ENCODE measurements at places on chromosomes 16 and 17.
A peak's percentile ranks its signal among the peaks of the same experiment; 100 is the strongest.

DNA sequence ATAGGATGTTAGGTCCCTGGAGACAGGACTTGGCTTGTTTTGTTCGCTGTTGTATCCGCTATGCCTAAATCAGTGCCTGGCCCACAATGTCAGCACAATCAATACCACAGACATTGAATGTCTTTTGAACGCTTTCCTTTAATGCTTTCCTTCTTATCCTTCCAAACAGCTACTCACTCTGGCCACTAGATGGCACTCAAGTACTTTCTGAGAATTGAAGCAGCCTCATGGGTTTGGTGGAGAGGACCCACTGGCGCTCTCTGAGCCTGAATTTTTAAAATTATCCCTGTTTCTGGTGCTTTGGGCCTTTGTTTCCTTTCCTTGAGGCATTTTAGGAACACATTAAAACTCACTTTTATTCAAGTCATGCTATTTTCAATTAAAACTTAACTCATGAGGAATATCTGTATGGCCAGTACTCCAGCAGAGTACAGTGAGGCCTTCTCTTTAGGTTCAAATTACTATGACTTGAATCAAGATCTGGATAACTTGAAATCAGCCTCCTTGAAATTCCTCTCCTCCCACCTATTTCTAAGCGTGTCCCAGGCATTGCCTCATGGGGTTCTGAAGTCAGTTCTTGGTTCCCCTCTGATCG, 3.2 kb upstream of the NLRP1 start:
- DNase-seq, result peak; percentile 76

DNA sequence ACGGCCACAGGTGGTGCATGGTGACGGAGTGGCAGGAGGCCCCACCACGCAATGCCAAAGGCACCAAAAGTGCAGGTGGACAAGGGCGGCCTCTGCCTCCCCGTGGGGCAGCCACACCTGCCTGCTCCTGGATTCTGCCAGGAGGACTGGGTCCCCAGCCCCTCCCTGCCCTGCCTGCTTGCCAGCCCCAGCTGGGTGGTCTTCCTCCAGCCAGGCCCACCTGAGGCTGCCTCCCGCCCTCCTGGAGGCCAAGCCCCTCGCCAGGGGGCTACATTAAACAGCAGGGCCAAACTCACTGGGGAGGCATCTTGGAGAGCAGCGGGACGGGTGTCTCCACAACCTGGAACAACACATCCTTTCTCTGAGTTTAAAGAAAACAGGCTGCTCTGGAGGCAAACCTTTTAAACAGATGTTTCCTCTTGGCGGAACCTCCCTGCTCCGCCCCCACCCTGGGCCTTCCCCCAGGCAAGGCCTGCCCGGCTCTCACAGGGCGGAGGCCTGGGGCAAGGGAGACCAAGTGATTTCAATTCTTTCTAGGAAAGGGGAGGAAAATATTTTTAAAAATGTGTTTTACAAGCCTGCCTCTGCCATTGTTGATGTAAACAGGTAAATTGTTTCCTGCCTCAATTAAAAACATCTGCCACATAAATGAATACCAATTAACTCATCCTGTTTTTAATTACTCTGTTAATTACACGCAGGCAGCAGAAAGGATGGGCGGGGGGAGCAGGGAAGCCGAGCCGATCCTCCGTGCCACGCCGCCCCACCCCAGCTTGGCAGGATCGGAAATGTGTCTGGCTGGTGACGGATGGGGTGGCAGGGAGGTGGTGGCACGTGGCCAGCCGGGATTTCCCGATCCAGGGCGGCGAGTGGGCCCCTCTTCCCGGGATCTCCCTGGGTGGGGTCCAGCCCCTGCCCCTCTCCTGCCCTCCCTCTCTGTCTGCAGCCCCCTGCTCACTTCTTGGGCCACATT, 54.4 kb upstream of the PABPN1L start:
- peak; percentile 78 for DNase-seq

DNA sequence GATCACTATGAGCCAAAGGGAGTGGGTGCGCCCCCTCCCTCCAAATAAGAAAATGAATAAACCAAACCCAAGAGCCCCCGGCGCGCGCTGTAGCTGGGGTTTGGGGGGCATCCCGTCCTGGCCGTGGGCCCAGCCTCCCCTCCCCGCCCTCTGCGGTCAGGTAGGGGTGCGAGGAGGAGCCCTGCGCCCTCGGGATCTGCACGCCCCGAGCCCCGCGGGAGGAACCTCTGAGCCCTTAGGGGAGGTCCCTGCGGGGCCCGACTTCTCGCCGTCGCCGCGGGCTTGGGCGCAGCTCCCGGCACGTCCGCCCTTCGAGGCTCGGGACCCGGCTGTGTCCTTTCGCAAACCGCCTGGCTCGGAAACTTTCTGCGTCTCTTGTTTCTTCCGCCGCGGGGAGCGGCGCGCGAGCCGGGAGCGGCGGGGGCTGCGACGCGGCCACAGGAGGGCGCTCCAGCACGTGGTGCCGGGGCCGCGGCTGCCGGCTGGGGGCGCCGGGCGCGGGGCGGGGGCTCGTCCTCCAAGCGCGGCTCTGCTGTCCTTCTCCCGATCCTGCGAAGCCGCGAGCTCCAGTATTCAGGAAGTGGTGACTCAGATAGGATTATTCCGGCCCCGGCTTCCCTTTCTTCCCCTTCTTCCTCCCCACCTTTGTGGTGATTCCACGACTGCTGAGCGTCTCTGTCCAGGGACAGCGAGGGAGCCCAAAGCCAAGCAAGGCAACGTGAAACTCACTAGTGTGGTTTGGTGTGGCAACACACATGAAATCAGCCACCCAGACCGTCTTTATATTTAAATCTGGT, 1.6 kb downstream of the PITPNC1 start:
- peak; percentile 69 for DNase-seq

- DNase-seq, result no peak
Observed at GRCh38 chr17:62775876-62776275, 32.2 kb downstream of the MARCHF10 start.
